ENCODE measurements at places on chromosomes 5 and 9.
A peak's percentile ranks its signal among the peaks of the same experiment; 100 is the strongest.

DNA sequence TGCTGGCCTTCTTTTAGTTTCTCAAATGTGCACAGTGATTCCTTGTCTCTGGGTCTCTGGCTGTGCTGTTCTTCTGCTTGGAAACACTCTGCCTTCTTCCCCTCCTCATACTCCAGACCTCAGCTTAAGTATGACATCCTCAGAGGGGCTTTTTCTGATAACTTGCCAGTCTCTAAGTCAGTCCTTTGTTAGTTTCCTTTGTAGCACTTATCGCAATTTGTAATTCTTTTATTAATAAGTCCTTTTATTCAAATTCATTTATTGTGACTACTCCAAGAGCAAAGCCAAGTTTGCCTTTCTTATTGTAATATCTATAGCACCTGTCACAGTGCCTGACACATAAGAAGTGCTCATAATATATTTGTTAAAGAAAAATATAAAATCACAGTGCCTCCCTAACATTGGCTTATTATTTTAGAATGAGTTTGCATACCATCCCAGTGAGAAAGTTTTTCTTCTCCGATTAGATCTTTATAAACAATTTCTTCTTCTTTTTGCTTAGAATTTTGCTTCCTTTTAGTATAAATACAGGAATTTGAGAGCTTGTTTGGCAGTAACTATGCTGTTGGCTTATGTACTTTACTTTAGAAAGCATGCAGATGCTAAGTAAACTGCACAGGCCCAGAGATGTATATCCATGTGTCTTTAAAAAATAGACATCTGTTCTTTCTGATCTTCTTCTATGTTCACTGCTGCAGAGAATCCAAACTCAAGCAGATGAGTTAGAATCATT is 198.0 kb downstream of the GAS1 start:
- DNase-seq: no peak

DNA sequence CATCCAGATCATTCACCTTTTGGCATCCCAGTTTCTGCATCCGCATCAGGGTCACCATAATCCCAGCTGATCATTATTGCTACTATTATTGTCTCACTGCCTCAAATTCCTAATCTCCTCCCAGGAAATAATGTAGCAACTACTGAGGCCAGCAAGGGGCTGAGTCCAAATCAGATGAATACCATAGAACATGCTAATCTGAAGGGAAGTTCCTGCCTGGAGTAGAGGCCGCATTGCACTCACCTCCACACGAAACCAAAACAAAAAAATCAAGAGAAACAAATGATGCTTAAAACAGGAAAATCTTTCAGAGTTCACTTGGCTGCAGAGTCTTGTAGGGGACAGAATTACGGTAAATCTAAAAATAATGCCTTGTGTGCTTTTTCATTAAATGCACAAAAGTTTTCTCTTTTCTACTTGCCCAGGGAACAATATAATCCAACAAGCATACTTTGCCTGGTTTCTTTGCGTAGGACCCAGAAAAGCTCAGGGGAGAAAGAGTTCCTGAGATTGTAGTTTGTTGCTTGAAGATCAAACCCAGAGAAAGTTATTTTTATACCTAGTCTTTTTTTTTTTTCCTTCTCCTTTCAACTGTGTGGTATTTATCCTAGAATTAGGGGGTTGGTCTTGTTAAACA is 87.7 kb upstream of the KLF4 start:
- no peak for DNase-seq

- peak; percentile 12 for DNase-seq
Observed at GRCh38 chr5:94830520-94830919, 212.1 kb downstream of the SLF1 start.

DNA sequence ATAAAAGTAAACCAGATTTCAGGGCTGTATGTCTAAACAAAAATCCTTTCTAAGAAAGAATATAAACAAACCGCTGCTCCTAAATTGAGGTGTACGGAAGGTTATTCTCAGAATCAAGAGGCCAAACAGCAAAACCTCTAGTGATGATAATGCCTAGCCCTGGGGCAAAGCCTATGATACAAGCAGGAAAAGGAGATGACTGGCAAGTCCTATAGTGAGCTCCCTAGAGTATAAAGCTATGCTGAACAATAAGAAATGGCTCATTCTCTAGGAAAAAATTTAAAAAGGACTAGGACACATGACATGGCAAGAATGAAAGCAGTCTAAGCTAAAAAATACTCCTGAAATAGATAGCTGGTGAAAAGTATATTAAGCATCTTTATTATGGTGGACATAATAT is 187.1 kb downstream of the BNC2 start:
- DNase-seq: no peak

DNA sequence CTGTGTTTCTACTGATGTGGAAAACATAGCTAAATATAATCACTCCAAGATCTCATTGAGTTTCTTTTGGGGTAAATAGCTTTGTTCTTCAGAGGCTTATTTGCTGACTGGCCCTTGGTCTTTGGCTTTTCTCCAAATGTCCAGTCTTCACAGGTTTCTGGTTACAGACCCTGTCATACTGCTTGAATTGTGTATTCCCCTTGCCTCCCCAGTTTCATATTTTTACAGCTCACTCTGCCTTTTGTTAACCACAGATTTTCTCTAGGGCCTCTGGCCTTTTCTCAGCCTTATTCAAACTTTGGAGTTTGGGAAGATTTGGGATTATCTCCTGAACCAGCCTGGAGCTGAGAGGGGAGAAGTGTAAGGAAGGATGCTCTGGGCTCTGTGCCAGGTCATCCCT is 23.9 kb downstream of the ISOC1 start:
- DNase-seq: no peak

DNA sequence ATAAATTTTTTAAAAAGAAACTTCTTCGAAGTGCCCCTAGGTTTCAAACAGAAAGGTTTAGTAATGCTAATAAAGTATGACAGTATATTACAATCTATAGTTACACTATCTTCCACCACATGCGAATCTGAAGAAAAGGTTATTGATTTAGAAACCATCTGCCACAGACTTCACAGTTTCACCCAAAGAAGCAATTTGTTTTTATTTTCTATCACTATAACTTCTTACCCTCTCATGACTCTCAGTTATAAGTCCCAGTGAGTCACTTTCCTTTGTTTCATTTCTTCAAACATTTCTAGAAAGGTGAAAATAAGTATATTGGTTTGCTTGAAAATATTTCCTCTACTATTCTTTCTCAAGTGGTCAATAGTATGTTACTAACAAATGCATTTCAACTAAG is 93.6 kb downstream of the MCTP1 start:
- DNase-seq: no peak

DNA sequence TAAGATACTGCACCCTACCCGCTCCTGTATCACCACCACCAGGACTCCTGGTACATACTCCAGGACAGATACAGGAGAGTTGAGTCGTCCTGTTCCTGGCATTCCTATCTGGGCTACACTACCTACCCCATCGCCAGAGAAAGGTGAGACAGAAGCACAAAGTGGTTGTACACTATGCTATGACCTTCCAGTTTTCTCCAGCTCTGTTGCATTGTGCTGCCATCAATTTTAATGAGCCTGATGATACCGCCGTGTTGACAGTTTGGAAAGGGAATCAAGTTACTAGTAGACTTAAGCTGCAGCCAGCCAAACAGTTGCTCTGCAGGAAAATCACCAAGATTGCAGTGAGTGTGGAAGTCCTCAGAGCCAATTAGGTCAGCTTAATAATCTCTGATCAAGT is 35.2 kb downstream of the ANP32B start:
- DNase-seq: no peak

DNA sequence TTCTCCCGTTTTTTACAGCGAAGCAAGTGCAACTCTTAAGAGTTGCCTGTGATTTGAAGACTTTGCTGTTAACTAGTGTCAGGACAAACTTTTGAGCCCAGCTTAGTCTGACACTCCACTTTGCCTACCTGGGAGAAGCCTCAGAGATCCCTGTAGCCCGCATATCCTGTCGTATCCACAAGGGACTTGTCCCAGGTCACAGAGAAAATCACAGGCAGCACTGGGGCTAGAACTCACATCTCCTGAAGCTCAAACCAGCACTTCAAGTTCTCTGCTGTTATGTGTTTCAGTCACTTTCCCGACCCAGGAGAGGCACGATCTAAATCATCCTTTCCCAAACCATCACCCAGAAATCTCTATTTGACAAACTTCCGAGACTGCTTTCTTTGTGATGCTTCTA is 584.5 kb downstream of the ACTL7B start:
- DNase-seq: no peak

- DNase-seq: no peak
Observed at GRCh38 chr5:9009931-9010651, 535.8 kb downstream of the SEMA5A start.

DNA sequence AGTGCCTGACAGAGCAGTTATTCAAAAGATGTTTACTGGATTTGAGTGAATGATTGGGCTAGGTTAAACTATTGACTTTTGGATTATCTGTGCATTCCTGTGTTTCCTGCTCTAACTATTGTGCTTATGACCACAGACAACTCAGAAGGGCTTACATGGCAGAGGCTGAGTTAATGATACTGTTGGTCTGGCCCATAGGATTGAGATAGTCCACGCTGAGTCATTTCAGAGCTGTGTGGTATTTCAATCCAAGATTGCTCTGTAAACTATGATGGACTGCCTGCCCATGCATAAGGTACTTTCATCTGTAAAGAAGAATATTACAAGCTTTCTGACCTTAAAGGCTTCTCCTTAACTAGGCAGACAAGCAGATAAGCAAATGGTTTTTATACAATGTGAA is 49.1 kb upstream of the SLIT3 start:
- peak; percentile 39 for DNase-seq

GRCh38 chr5:36452424-36453006 is 150.8 kb upstream of the RANBP3L start:
- DNase-seq: no peak

GRCh38 chr5:149118463-149118862 is 22.8 kb upstream of the ABLIM3 start:
- no peak for DNase-seq

- no peak for DNase-seq
Observed at GRCh38 chr5:173538018-173538417, 78.4 kb downstream of the BOD1 start.

- no peak for DNase-seq
Observed at GRCh38 chr5:3394891-3395599, 200.6 kb upstream of the IRX1 start.

DNA sequence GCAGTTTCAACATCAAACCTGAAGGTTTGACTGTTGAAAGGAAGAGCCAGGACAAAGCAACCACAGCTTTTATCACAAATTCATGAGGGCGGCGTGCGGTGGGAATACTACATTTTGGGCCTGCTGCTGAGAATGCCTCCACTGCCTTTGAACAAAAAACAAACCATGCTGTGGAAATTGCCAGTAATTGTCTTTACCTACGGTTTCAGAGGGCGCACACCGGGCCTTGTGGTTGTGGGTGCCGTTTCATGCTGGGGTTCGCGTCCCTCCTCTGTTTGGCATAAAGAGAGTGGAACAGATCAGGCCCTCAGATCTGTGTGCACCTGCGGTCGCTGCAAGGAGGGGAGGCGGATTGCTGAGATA is 27.6 kb upstream of the TCF7 start:
- no peak for DNase-seq

- no peak for DNase-seq
Observed at GRCh38 chr5:45454114-45454513, 242.1 kb downstream of the HCN1 start.

GRCh38 chr5:56421246-56422075 is 188.3 kb upstream of the ANKRD55 start:
- DNase-seq: no peak

DNA sequence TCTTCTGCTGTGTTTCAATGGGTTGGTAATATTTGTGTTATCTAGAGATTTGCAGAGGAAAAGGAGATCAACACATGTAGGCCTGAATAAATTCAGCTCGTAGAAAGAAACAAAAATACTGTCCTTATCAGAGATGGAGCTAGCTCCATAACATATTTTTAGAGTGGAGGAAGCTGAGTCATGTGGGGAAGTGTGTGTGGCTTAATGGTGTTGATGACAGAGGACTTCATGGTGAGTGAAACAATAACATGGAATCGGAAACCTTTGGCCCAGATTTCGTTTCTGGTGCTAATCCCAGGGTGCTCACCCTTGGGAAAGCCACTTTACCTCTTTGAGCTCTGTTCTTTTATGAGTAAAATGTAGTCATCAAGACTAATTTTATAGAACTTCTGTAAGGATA is 825.0 kb downstream of the TLR4 start:
- peak; percentile 32 for DNase-seq

DNA sequence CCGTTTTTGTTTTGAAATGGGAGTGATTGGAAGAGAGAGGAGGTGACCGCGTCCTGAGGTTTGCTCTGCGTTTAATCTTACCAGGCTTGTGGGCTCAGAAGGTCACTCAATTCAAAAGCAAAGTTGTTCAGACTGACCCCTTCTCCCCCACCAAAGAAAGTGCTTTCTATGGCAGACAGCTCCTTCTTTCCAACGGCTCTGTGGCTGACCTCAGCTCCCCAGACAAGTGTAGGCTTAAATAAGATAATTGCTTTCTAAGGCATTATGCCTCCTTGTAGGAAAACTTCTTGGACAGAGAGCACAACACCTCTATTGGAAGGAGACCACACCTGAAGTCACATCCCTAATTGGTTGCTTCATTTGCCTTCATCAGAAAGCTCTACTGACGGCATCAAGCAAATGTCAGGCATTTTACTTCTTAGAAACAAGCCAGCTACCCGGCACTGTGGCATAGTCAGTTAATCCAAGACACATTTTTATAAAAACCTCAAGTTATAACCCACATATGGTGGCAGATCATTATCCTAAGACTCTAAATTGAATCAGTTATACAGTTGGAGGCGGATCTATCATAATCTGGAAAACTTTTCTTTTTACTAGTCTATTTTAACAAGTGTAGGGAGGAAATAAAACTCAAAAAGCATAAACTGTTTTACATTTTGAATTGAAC is 94.9 kb downstream of the TMEM174 start:
- no peak for DNase-seq

DNA sequence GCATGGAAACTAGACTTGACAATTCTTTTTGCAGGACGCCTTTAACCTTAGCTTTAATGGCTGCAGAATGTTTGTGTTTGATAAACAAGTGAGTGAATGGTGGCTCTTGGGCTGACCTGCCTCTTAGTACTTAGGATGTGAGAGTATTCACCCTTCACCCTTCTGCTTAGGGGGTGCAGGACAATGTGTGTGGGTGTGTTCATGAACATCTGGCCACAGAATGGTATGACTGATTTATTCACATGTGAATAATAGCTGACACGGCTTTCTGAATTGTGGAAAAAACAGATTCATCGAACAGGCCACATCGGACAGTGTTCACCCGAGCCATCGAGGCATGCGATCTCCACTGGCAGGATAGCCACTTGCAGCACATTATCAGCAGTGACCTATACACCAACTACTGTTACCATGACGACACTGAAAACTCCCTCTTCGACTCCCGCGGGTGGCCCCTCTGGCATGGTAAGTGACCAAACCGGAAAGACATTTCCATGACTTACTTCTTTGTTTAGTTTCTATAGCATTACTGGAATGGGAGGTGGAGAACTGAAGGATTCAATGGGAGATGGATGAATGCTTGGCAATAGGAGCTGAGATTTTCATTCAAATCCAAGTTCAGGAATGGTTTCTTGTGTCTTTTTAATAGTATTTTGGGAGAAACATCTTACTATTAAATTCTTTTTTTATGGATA is 193.6 kb downstream of the ZSWIM6 start:
- no peak for DNase-seq

- DNase-seq: no peak
Observed at GRCh38 chr5:93330506-93330905, 250.5 kb downstream of the NR2F1-AS1 start.

GRCh38 chr5:90301248-90301647 is 108.3 kb downstream of the CETN3 start:
- no peak for DNase-seq

All from AG20443 (cell line).